ENCODE measurements at places on chromosomes 1 and 21.
A peak's percentile ranks its signal among the peaks of the same experiment; 100 is the strongest.

- no peak for DNase-seq
These were observed 20.1 kb downstream of the UBE2U start for GRCh38 chr1:64223329-64224151.

DNA sequence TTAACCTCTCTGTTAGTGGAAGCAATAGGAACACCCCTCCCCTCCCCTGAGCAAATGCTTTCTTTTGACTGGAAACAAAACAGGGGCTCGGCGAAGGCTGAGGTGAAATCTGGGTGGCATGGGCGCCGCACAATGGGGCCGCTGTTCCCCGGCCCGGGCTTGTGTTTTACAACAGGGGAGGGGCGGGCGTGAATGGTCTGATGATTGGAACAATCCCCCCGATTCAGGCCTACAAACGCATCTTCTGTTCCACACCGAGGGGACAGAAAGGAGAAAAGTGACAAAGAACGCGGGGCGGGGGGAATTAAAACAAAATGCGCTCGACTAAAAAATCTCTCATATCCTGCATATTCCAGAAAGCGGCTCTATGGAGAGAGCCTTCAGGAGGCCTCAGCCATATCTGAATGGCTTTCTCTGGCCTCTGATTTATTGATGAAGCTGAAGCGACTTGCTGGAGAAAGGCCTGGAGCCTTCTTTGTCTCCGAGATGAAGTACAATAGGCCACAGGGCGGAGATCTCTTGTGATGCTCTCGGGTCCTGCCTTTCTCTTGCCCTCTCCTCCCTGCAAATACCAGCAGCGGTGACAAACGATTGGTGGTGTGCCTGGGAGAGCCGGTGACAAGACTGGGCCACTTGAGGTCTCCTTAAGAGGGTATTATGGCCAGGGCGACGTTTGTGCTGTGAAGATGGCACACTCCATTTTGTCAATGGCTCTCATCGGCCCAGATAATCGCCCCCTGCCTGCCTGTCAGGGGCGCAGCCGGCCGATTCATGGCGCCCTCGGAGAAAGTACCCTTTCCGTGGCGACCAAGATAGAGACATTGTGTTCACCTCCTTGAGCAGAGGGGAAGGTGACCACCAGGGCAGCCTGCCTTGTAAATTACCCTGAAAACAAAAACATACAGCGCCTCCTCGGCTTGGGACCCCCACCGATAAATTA lies 47.1 kb upstream of the OLIG2 start:
- DNase-seq = no peak

DNA sequence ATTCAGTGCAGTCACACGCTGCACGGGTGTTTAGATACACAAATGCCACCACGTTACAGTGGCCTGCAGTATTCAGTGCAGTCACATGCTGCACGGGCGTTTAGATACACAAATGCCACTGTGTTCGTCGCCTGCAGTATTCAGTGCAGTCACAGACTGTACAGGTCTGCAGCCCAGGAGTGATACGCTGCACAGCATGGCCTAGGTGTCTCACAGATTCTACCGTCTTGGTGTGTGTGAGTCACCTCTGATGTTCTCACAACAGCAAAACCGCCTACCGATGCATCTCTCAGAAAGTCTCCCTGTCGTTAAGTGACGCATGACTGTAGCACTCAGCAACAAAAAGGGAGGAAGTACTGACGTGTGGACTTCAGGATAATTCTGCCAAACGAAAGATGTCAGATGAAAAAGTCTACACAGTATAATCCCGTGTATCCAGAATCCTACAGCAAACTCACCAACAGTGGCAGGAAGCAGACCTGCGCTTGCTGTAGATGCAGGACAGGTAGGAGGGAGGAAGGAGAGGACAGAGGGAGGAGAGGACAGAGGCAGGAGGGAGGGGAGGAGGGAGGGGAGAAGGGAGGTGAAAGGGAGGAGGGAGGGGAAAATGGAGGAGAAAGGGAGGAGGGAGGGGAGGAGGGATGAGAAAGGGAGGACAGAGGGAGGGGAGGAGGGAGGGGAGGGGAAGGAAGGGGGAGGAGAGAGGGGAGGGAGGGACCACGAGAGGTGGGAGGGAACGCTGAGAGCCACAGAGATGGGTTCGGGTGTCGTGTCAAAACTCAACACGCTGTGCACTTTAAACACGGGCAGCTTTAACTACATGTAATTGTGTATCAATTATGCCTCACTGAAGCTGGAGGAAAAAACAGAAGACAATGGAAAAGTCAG lies 36.3 kb upstream of the PCBP3 start:
- DNase-seq = no peak

DNA sequence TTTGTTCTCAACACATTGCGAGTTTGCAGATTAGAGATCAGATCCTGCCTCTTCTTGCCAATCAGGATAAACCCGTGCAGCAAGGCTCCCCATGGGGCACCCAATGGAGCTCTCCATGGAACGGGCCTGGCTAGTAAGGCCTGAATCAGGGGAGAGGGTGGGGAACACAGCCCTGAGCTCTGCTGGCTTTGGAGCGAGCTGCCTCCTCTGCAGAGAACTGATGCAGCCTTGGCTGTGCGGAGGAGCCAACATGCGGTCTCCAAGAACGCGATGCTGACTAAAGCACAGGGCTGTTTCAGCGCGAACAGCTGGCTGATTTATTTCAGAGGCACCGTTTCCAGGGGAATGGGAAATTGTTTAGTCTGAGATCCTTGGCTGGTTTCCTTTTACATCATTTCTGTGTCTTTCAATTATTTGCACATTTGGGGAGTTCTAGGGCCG lies 139.7 kb downstream of the TSEN15 start:
- DNase-seq = peak; percentile 27

DNA sequence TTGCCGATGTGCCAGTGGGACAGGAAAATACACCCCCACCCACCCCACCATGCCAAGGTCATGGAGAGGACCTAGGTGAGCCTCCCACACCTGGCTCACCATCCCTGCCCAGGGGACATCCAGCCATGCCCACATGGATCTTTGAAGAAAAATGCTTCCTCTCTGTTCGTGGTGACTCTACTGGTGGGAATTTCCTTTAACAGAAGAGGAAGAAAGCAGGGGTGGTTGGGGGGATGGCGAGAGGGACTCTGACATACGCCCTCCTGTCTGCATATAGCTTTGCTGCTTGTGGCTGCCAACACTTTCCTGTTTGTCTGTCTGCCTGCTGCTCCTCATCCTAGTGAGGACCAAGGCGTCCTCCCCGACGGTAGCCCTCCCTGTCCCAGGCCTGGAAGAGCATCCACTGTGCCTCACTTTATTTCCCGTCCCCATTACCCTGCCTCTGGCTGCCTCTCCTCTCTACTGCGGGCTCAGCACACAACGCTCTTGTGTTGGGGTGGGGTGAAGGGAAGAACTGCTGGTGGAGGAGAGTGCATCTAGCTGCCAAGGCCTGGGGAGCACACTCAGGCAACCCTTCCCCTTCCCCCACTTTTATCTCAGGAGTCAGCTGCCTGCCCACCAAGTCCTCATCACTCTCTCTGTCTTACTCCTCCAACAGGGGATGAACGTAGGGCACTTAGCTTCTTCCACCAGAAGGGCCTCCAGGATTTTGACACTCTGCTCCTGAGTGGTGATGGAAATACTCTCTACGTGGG lies 2.5 kb downstream of the SEMA4A start:
- no peak for DNase-seq

DNA sequence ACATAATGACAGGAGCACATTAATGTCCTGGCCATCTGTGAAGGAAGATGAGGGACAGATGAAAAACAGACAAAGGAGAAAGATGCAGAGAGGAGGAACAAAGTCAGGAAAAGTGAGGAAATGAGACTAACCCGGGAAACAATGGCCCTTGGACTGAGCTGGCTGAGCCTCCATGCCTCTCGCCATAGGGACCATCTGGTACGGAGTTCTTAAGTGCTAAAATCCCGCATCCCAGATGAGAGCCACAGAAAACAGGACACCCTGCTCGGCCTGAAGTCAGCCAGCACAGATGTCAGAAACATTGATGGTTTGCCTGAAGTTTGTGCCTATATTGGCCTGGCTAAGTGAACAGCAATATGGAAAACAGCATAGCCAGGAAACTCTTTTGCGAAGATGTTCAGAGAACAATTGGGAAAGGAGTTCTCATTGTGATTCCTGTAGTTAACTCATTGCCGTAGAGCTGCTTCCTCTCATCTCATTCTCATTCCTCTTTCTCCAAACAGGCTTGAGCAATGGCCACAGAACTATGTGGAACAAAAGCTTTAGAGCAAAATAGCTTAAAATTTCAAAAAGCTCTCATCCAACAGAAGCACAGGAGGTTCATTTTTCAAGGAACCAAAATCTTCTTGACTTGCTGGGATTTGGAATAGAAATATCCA lies 96.6 kb downstream of the ASTN1 start:
- DNase-seq = no peak

- DNase-seq = no peak
These were observed 287.4 kb upstream of the LYPLAL1 start for GRCh38 chr1:218886101-218886871.

- DNase-seq = no peak
These were observed 220.7 kb downstream of the LTN1 start for GRCh38 chr21:28771790-28772501.

- DNase-seq = peak; percentile 52
These were observed 31.4 kb downstream of the DDR2 start for GRCh38 chr1:162663589-162664106.

DNA sequence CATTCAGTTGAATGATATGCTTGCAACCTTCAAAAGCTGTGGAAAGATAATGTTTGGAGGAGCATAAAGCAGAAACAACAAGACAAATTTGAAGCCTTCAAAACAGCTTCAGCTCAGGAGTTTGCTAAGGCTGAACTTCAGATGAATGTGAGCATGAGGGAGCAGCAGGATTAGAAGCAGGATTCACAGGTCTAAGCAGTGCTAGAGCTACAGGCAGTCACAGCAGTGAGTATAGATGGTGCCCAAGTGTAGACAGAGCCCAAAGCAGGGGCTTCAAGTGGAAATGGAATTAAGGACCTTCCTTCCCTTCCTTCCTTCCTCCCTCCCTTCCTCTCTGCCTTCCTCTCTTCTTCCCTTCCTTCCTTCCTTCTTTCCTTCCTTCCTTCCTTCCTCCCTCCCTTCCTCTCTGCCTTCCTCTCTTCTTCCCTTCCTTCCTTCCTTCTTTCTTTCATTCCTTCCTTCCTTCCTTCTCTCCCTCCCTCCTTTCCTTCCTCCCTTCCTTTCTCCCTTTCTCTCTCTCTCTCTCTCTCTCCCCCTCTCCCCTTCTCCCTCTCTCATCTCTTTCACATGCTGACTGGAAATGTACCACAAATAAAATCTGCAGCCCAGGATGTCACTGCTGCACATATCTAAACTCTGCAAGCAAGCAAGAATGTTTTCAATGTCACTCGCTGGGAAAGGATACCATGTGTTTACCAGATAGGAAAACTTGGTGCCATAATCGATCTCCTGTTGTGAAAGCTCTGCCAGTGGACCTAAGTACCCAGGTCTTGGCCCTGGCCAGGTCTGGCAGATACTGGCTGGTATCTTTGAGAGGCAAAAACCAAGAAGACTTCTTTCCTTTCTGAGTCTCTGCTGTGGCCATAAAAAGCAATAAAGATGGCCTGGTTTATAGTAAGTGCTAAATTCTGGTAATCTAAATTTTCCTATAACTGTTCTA lies 13.1 kb upstream of the SLC30A10 start:
- DNase-seq = no peak

DNA sequence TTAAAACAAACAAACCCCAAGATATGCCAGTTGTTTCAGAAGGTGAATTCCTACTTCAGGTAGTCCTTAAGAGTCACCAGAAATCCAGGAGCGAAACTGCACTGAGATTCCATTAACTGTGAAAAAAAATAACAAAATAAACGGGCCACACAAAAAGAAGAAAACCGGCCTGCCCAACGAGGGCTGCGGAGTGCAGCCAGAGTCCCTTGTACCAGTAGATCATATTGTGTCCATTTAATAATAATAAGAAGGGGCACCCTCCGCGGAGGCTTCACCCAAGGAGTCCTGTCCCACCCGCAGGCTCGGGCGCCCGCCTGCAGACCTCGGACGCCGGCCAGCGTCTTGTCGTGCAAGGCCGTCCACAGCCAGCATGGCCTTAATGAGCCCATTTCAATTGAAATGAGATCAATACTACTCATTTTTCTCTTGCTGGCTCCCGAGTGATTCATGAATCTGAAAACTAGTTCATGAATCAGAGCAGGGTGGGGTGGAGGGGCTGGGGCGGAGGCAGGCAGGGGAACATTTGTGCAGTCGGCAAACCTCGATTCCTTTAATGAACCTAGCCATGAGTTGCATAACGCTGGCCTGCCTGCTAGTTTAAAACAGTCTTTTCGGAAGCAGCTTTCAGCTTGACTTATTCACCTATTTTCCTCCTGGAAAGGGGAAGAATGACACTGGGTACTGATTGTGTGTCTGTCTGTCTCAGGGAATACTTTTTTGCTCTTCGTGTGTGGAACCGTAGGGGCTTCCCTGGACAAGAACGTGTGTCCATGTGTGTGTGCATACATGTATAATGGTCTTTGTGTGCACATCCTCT lies 113.1 kb upstream of the IRF2BP2 start:
- DNase-seq = no peak

- DNase-seq = no peak
These were observed 6.4 kb downstream of the DSTYK start for GRCh38 chr1:205205055-205205454.

DNA sequence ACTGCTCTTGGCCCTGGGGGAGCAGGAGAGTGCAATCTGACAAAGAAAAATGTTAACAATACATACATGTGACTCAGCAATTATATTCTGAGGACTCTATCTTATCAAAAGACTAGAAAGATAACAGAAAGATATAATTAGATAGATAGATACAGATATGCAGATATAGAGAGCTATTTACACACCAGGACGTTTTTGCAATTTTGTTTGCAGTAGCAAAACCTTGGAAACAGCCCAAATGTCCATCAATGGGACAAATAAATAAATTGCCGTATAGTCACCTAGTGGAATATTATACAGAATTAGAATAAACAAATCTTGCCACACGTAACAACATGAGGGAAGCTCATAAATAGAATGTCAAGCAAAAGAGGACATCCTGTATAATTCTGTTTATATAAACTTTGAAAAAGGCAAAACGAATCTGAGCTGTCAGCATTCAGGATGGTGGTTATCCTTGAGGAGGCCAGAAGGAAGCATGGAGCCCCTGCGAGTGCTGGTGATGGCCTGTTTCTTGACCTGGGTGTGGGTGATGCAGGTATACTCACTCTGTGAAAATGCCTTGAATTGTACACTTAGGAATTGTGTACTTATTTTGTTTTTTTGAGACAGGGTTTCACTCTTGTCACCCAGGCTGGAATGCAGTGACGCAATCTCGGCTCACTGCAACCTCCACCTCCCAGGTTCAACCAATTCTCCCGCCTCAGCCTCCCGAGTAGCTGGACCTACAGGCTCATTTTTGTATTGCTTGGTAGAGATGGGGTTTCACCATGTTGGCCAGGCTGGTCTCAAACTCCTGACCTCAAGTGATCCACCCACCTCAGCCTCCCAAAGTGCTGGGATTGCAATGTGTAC lies 12.8 kb upstream of the TRIM63 start:
- no peak for DNase-seq

- no peak for DNase-seq
These were observed at the start of gene MROH9 for GRCh38 chr1:170935231-170935630. Gene MROH9 (plus strand): TSS chr1:170935534. CDS start chr1:170945557, 10,023 bp downstream.

GRCh38 chr1:1960480-1961196 lies 41.6 kb upstream of the TMEM52 start:
- no peak for DNase-seq

- DNase-seq = no peak
These were observed 404.0 kb upstream of the NFIA start for GRCh38 chr1:60678391-60678790.

- DNase-seq = no peak
These were observed 308.9 kb upstream of the LRRC7 start for GRCh38 chr1:69258842-69259241.

GRCh38 chr1:94769551-94769950 lies 50.6 kb upstream of the SLC44A3 start:
- DNase-seq = no peak
